KG1 (cell line): ENCODE measurements at places on chromosomes 6 and 20.

DNA sequence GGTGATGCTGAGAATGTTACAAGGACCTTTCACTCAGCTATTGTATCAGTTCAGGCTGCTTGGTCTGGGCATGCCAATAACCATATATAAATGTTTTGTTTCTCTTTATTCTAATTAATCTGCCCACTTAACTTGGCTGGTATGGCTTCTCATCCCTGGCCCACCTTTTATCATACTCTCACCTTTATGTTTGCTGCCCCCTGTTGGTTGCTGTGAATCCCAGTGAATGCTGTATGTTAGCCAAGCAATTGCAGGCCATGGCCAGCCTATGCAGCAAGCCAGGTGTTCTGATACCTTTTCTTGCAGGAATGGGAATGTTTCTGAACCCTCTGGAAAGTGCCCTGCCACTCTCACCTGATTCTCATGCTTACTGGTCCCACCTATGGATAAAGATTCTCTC lies 54.6 kb downstream of the PCSK2 start:
- DNase-seq = no peak

- no peak for DNase-seq
These were observed 138.9 kb downstream of the PDE7B start for GRCh38 chr6:135990439-135990838.

DNA sequence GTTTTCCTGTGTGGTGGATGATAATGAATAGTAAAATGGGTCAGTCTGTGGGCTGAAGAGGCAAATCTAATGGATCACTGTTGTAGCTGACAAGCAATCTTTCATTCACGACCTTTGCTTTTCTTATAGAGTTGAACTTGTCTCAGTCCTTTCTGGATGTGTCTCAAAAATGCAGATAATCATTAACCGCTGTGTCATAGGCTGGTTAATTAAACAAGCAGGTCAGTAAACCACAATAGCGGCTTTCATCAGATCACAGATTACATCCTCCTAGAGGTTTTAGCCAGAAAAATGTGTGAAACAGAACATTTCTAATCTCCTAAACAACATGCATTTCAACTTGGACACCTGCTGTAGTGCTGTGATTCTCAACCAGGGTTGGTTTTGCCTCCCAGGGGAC lies 2.5 kb upstream of the METTL24 start:
- DNase-seq = no peak

- DNase-seq = no peak
These were observed 25.0 kb downstream of the GDAP1L1 start for GRCh38 chr20:44271915-44272663.

DNA sequence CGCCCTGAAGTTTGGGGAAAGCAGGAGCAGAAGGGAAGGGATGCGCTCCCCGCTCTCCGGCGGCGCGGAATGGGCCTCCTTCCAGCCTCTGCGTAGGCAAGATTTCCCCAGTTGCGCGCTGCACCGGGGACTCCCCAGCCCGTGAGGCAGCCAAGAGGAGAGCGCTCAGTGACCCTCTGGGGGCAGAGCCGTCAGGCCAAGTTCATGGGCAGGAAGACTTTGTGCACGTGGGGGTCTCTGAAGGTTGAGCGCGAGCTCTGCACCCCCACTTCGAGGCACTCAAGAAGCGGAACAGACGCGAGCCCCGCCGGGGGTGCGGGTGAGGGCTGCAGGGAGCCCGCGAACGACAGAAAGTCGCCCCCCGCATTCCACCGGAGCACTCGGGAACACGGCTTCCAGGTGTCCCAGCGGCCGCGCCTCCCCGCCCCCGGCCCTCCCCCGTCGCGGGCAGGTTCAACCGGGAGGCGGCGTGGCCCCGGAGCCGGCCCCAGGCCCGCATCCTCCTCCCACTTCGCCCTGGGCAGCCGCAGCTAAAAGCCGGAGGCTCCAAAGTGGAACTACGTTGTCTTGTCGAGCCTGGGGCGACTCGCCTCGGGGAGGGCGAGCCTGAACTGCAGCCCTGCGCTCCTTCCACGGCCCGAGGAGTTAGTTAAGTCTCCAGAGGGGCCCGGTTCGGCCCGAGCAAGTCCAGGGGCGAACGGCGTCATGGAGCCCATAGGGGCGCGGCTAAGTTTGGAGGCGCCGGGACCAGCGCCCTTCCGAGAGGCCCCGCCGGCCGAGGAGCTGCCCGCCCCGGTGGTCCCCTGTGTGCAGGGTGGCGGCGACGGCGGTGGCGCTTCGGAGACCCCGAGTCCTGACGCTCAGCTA lies at the start of gene PPP1R3G:
Gene PPP1R3G, plus strand, starts transcription at position 561 of the 867 bp plus-strand sequence. Its CDS starts 145 bp downstream, at position 706.
- DNase-seq = peak; percentile 19

DNA sequence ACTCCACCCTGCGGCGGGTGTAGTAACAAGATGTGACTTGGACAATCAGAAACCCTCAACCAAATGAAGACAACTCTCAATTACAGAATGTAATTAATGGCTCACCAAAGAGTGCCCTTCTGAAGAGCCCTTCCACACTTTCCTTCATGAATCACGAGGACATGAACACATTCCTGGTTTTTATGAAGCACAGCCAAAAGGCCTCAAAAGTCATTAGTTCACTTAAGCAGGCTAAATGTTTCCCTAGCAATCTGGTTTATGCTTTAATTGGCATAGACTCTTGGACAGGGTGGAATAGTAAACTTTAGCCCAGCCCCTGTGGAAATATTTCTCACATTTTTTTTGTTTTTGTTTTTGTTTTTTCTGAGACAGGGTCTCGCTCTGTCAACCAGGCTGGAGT lies 20.5 kb downstream of the CPNE5 start:
- DNase-seq = no peak

DNA sequence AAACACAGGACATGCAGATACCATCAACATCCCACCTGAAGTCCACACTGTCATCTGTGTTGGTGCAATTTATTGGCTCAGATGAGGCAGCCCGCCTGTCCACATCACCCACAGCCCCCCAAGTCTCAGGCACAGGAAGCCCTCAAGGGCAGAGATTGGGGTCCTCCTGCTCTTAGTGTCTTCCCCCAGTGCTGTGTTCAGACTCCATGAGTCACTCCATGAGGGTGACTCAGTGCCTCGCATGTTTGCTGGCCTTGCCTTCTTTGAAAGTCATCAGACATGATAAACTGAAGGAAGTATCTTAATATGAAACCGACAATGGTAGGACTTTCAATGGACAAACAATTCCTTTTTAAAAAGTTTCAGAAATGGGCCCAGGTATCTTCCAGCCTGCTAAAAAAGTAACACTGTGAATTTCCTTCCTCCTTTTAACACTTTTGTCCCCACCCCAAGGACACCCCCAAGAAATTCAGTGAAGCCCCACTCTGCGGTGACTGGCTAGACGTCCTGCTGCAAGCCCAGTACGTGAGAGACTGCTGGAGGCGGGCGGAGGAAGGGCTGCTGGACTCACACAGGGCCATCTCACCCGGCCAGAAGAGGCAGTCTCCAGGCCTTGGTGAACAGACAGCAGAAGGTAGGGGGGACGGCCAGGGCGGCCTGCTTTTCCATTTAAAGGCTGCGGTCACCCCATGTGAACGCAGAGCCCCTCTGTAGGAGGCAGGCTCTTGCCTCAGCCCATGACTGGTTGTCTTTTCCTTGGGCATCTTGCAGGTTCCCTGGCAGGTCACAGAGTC lies 43.0 kb upstream of the KCNK16 start:
- DNase-seq = no peak

DNA sequence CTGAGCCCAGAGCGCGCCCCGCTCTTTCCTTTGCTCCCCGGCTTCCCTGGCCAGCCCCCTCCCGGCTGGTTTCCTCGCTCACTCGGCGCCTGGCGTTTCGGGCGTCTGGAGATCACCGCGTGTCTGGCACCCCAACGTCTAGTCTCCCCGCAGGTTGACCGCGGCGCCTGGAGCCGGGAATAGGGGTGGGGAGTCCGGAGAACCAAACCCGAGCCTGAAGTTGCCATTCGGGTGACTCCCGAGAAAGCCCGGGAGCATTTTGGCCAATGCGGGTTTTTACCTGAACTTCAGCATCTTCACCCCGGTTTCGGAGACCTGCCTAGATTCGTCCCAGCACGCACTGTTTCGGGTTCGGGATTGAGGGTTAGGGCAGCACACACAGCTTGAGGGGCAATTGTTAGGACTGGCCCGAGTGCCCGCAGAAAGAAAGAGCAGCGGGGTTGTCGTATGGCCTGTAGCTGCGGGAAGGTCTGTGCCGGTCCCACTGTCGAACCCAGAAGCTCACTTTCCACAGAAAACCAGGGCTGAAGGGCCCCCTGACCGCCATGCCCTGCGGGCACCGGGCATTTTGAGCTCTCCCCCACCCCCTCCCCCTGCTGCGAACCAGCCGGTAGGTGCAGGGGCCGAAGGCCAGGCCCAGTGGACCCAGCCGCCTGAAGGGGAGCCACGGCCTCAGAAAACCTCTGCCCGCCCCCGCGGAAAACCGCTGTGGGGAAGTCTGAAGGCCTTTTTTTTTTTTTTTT lies 2.1 kb downstream of the FOXP4 start:
- DNase-seq = no peak

- no peak for DNase-seq
These were observed 5.9 kb downstream of the C6orf58 start for GRCh38 chr6:127582777-127583462.

DNA sequence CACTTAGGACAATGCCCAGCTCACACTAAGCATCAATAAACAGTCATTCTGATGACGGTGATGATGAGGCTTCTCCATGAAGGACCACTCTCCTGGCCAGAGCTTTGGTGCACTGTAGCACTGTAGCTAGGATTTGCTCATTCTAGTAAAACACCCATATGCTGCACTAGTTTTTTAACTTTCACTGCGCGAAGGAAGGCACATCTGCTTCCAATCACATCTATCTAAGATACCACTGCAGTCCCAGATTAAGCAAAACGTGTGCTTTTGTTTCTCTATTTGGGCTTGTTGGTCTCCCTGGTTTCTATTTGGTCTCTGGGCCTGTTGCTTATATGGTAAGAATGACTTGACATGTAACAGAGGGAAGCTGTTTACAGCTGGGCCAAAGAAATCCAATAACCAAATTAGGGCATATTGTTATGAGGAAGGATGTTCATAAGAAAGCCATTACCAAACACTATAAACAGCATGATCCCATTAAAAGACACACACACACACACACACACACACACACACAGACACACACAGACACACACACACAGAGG lies 62.4 kb downstream of the FAM229B start:
- DNase-seq = no peak

DNA sequence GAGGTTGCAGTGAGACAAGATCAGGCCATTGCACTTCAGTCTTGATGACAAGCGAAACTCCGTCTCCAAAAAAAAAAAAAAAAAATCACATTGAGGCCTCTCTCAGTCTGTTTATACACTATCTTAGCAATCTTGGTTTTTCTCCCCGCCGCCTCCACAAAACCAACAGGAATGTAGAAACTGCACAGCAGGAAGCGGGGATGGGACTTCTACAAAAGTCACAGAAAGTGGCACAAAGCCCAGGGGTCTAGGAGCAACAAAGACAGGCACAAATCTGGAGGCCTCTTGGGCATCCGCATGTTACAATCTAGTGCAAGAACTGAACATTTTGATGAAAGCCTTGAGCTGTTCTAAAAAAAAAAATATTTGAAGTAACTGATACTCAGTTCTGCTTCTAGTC lies 48.6 kb downstream of the KDM1B start:
- DNase-seq = no peak

- DNase-seq = no peak
These were observed 4.5 kb upstream of the FASTKD5 start for GRCh38 chr20:3164043-3164762.

DNA sequence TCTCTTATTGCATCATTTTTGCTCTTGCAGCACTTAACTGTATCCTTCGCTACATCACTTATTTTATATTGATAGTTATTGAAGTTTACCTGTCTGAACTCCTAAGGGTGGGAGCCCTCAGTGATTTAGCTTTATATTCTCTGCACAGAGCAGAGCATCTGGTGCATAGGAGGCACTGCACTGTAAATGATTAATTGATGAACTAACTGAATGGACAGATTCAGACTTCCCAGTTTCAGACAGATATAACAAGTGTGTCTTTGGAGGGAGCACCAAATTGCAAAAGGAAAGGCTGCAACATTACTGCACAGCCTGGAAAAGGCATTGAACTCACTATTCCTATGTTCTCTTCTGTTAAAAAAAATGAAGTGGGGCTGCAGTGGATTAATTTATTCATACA lies 160.3 kb downstream of the EDN1 start:
- DNase-seq = no peak

- DNase-seq = peak; percentile 62
These were observed 7.7 kb downstream of the CSTF1 start for GRCh38 chr20:56400001-56400640.

- no peak for DNase-seq
These were observed 338 bp downstream of the UTRN start for GRCh38 chr6:144285548-144285797.

- DNase-seq = no peak
These were observed 16.1 kb downstream of the HLA-F start for GRCh38 chr6:29739136-29739881.

DNA sequence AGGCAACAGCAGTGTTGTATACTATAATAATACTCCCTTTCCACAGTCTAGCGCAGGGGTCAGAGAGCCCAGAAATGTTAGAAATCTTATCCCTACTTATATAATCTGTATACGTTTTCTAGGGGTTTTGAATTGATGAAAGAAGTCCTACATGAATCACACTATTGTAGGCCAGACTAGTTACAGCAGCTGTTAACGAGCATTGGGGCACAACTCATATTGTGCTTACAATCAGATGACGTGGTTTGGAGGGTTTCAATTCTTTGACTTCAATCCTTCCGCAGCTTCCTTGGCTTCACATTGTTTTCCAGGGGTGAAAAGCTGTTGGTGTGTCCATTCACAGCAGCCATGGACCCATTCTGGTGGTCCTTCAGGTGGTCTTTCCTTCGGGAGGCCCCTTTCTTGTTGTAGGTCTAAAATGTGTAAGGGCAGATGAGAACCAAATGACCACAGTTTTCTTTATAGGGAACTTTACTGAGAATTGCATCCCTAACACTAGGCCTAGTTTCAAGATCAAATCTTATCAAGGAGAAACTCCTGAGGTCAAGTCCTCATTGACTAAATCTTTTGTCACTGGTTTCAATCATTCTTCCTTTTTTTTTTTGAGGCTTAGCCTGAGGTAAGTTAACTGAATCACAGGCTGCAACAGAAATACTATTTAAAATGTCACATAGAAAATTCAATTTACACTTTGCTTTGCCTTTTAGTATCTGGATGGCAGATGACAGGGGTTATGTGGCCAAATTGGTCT lies 79.7 kb downstream of the ELOVL5 start:
- DNase-seq = no peak
